Bronchial epithelial cell (primary cell): ENCODE measurements at places on chromosomes 7 and 10. TPM values are rescaled to one million over a fixed set of nuclear protein-coding genes. Genes with fewer than 3 reads are reported as not detected.

Gene POLR2J2
- 2.3 and 3.4 TPM in 2 replicates for total RNA-seq

Gene INSYN2A
- total RNA-seq = under 0.01 TPM in 1 of 2 replicates, not detected in the other

DNA sequence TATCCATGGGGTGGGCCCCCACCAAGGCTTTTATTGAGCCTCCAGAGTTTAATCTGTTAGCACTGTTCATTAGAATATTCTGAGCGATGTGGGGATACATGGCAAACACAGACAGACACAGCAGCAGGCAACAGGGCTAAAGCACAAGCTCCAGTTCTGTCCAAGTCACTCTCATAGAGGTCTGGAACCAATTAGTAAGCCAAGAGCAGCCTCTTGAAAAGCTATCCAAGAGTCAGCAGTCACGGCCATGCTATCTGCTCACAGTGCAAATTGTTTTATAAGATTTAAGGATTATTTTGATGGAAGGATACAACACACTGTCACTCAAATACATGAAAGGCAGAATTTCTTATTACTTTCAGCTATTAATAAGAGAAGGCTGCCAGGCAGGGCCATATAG, 86.4 kb upstream of the DGKB start:
- no peak for DNase-seq

DNA sequence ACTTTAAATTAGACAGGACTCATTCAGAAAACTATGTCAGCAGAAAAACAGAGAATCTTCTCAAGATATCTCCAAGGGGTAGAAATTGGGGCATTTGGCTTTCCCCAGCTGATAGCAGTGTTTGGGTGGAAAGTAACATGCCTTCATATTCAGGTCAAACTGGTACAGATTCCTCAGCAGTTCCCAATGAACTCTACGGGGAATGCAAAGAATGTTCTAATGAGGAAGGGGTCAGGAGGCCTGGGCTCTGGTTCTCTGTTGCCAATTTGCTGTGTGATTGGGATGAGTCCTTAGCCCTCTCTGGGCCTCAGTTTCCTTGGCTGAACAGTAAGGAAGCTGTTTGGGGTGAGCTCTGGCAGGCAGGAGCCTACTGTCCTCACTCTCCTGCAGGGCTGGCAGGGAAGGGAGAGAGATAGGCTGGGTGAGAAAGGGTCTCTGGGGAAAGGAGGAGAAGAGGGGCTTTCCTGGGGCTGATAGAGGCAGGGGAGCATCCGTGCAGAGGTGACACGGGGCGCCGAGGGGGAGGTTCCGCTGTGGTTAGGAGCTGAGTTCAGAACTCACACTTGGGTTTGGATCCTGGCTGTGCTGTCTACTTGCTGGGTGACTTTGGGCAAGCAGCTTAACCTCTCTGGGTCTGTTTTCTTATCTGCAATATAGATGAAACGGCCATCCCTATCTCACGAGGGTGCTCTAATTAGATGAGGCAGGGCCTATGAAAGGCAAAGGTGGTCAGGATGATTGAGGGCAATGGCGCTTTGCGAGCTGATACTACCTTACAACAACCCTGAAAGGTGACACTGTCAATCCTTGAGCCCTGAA, 45.1 kb downstream of the SPOCK2 start:
- DNase-seq = no peak

DNA sequence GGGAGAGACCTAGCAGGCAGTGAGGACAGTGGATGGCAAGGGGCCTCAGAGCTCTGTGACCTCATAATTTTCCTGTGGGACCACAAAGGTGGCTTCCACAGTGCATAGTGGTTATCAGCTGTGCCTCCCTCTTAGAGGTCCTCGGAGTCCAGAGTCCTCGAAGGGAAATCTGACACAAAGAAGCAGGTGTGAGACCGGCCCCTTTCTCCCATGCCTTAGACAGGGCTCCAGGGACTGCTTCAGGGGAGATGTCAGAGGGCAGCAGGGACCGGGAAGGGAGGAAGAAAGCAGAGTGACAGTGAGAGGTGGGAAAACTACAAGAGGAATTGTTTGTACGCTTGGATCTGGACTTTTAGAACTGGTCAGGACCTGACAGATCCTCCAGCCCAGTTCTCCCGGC, 66.3 kb downstream of the BAMBI start:
- DNase-seq = no peak

DNA sequence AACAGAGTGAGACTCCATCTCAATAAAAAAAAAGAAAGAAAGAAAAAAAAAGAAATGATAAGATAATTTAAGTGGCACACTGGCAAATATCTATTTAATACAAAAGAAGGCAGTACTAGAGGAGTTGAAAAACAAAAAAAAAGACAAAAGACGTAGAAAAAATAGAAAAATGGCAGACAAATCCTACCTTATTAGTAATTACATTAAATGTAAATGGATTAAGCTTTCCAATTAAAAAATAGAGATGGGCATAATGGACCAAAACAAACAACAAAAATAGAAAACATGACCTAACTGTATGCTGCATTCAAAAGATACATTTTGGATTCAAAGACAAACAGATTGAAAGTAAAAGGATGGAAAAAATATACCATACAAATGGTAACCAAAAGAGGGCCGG, 5.3 kb upstream of the PARP12 start:
- no peak for DNase-seq

GRCh38 chr10:32379318-32379949, 32.5 kb upstream of the EPC1 start:
- peak; percentile 88 for DNase-seq

DNA sequence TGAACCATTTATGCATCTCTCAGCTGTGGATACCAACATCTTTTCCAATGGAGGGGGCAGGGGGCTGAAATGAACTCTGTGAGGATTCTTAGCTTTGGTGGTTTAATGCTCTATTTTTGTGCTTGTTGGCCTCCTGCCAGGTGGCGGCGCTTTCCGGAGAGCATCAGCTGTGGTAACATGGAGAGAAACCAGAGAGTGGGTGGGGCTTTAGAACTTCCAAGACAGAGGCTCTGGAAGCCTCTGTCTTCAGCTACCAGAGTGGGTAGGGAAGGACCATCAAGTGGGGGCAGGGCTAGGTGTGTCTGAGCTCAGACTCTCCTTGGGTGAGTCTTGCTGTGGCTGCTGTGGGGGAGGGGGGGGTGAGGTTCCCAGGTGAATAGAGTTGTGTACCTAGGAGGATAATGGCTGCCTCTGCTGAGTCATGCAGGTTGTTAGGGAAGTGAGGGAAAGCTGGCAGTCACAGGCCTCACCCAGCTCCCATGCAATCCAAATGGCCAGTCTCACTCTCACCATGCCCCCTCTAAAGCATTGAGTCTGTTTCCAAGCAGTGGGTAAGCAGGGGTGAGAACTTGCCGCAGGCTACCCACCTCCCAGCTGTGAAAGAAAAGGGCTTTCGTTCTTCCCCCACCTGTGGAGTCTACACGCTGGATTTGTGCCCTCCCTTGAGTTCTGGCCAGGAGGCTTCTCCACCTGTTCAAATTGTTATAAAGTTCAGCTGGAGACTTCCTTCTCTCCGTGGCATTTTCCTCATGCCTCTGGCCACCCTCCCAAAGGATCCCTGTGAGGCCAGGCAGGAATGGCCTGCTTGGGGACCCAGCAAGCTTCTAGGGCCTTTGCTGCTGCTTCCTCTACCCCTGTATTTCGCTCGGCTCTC, 527.0 kb downstream of the NEBL start:
- DNase-seq = no peak
